ENCODE measurements at places on chromosomes 5 and 9. TPM values are rescaled to one million over a fixed set of nuclear protein-coding genes. Genes with fewer than 3 reads are reported as not detected.

DNA sequence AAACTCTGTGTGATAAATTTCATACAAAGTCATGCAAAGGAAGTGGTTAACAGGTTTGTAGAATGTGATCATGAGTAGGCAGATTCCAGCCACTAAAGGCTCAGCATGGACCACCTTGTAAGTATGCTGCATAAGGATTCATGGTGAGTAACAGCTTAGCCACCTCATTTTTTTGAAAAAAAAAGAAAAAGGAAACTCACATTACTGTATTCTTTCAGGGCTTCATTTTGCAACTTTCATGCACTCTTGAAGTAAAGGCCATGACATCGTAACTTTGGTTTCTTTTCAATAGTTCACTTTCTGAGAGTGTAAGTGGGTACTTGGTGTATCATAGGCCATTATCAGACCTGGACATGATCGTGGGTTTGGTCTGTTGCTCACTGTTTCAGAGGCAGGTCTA lies 175.1 kb downstream of the PCSK1 start:
- no peak for DNase-seq

GRCh38 chr9:93079371-93079770 lies 16.6 kb upstream of the CARD19 start:
- DNase-seq: no peak

DNA sequence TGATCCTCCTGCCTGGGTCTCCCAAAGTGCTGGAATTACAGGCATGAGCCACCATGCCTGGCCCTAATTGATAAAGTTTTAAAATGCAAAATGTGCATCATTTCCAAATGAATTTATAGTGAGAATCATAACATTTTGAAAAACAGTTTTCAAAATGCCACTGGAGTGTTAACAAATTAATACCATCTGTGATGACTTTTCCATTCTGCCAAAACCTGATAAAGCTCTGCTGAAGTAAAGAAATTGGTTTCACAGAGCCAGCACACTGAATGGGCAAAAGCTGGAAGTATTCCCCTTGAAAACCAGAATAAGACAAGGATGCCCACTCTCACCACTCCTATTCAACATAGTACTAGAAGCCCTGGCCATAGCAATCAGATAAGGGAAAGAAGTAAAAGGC lies 89.6 kb downstream of the MUSK start:
- DNase-seq: peak; percentile 51

GRCh38 chr5:124330595-124331220 lies 415.7 kb downstream of the ZNF608 start:
- no peak for DNase-seq

The KCNV2 gene
- polyA plus RNA-seq: not detected

The ASS1 gene
- 146 TPM for polyA plus RNA-seq

- DNase-seq: no peak
These were observed 48.9 kb upstream of the CACNA1B start for GRCh38 chr9:137828527-137829259.

The PDCD1LG2 gene
- polyA plus RNA-seq: 0.31 TPM
